Mucosa of descending colon (tissue), 3 donors: ENCODE measurements at places on chromosomes 5 and 9.
A peak's percentile ranks its signal among the peaks of the same experiment; 100 is the strongest.

DNA sequence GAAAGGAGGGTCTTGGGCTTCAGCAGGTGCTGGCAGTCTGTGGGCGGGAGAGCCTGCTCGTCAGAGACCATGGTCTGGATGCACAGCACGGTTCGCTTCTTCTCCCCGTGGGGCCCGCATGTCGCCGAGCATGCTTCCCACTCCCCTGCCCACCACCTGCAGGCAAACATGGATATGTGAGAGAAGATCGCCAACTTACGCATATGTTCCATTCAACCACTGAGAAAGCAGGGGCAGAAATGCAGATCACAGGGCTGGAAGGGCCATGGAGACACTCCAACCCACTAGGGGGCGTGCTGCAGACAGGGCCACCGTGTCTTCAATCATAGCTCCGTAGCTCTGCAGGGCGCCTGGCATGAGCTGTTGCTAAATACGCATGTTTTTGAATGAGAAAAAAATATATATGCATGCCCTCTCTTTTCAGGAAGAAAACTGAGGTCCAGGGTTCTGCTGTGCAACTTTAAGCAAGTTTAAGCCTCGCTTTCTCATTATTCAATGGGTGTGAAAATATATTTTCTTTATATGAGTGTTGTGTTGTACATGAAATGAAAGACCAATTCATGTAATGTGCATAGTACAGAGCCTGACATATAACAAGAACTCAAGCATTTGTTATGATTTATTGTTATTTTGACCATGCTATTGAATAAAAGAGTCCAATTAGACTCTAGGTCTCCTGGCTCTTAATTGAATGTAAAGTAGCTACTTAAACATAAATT, 148.0 kb downstream of the TARS1 start:
- DNase-seq = peak; percentile 47

DNA sequence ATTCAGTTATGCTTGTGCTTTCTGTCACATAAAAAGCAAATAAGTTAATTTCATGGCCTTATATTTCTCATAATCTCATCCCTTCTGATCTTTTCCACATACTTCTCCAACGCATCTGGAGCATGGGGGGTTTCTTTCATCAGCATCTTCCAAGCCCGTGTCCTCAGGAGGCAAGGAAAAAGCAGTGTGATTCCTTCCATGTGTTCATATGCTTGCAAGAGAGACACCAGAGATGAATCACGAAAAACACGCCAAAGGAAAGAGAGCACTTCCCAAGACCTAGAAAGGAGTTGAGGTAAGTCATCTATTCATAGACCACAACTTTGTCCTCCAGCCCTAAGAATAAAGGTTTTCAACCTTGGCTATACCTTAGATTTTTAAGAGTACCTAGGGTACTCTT, 26.0 kb upstream of the SVEP1 start:
- DNase-seq = no peak

- DNase-seq = no peak
Observed at GRCh38 chr9:110869931-110870330, 168.3 kb downstream of the LPAR1 start.

GRCh38 chr5:7927466-7928375, 58.8 kb downstream of the MTRR start:
- DNase-seq = peak; percentile 81

GRCh38 chr9:108783326-108783725, 72.5 kb downstream of the ACTL7B start:
- no peak for DNase-seq

GRCh38 chr9:127569886-127570401, 42.1 kb upstream of the STXBP1 start:
- DNase-seq = no peak

- DNase-seq = no peak
Observed at GRCh38 chr5:59516161-59516560, 377.4 kb downstream of the PDE4D start.

GRCh38 chr9:134299883-134300282, 26.4 kb upstream of the RXRA start:
- DNase-seq = no peak

GRCh38 chr5:122067390-122067789, 10.7 kb downstream of the LOX start:
- no peak for DNase-seq
